ENCODE measurements at places on chromosomes 6 and 20.

- H3K36me3 ChIP-seq, result peaks cover 50% of the 10 kb centered on the region
- no peak overlapping the region for H3K4me3 ChIP-seq
- no peak for DNase-seq
- H3K27me3 ChIP-seq, result no peaks in the 10 kb centered on the region
- H3K27ac ChIP-seq, result 0 out of 2 replicates have a peak overlapping the region, but pooled peaks have one; percentile 16
Observed at GRCh38 chr6:30889921-30890645, 5.8 kb downstream of the DDR1 start.

GRCh38 chr20:19249106-19249879, 36.9 kb downstream of the SLC24A3 start:
- H3K4me1 ChIP-seq, result no peaks in the 10 kb centered on the region
- DNase-seq, result no peak
- H3K27me3 ChIP-seq, result no peaks in the 10 kb centered on the region
- H3K4me3 ChIP-seq, result no peak overlapping the region
- no peaks in the 10 kb centered on the region for H3K36me3 ChIP-seq

DNA sequence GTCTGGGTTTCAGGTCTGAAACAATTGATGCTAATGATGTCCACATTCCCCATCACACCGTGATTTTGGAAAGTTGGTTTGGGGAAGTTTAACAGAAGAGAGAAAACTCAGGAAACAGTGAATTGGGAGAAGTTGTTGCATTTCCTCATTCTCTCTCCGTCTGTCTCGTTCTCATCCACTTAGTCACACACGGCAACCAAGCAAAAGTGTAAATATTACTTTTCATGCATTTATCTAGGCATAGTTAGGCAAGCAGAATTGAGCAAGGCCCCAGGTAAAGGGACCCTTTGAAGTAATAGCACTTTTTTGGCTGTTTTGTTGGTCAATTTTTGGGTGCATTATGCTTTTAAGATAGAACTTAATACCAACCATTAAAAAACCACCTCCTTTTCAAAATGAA, 137.0 kb upstream of the SULF2 start:
- no peaks in the 10 kb centered on the region for H3K27me3 ChIP-seq
- H3K27ac ChIP-seq, result no peak overlapping the region
- no peak for DNase-seq

- DNase-seq, result no peak
- peaks cover 13% of the 10 kb centered on the region for H3K4me1 ChIP-seq
- H3K36me3 ChIP-seq, result no peaks in the 10 kb centered on the region
- no peaks in the 10 kb centered on the region for H3K27me3 ChIP-seq
- no peak overlapping the region for H3K4me3 ChIP-seq
Observed at GRCh38 chr6:73569121-73569520, 48.3 kb upstream of the EEF1A1 start.

DNA sequence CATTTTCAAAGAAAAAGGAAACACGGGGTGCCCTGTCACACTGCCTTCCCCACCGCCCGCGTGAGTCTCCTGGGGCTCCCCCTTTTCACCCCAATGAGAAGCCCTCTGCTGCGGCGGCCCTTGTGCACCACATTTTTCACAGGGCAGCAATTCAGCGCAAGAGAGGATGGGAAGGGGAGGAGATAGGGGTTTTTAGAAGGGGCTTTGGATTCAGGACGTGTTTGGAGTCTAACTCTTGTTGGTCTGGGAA, 726 bp upstream of the ARFGEF3 start:
- peak overlapping the region; percentile 51 for H3K4me3 ChIP-seq
- H3K4me1 ChIP-seq, result peaks cover 2% of the 10 kb centered on the region
- no peaks in the 10 kb centered on the region for H3K36me3 ChIP-seq
- no peak for DNase-seq
- peaks cover 3% of the 10 kb centered on the region for H3K27me3 ChIP-seq

DNA sequence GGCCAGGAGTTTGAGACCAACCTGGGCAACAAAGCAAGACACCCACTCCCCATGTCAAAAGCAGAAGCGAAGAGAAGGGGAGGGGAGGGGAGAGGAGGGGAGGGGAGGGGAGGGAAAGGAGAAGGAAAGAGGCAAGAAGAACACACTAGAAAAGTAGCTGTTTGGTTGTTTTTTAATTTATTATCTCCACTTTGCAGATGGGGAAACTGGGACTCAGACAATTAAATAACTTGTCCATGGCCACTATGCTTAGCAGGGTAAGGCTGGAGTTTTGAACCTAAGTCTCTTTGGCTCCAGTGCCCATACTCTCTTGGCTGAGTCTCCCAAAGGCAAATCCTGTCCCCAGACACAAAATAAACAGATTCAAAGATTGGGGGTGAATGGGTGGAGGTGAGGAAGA, 12.4 kb upstream of the GHRH start:
- DNase-seq, result no peak
- H3K27ac ChIP-seq, result no peak overlapping the region
- no peaks in the 10 kb centered on the region for H3K36me3 ChIP-seq
- peaks cover 3% of the 10 kb centered on the region for H3K4me1 ChIP-seq
- no peak overlapping the region for H3K4me3 ChIP-seq

- H3K4me3 ChIP-seq, result peak within 1 kb of the TSS; percentile 48
- DNase-seq, result no peak
Observed at GRCh38 chr6:29827579-29828470, at the start of gene HLA-G. Gene HLA-G (plus strand): TSS chr6:29827825. CDS start chr6:29827845, 20 bp downstream.

GRCh38 chr6:31158863-31159855, 770 bp downstream of the TCF19 start:
- DNase-seq, result no peak
- H3K27ac ChIP-seq, result no peak overlapping the region
- peaks cover 24% of the 10 kb centered on the region for H3K4me1 ChIP-seq
- no peaks in the 10 kb centered on the region for H3K27me3 ChIP-seq

- no peaks in the 10 kb centered on the region for H3K4me1 ChIP-seq
- no peak overlapping the region for H3K27ac ChIP-seq
- H3K27me3 ChIP-seq, result no peaks in the 10 kb centered on the region
- H3K4me3 ChIP-seq, result no peak overlapping the region
- H3K36me3 ChIP-seq, result peaks cover 54% of the 10 kb centered on the region
Observed at GRCh38 chr20:23368316-23369071, 6.5 kb downstream of the GZF1 start.

Measured in H1 (cell line).